ENCODE measurements at places on chromosomes 13 and 19. TPM values are rescaled to one million over a fixed set of nuclear protein-coding genes. Genes with fewer than 3 reads are reported as not detected.

- H3K36me3 ChIP-seq = no peaks in the 10 kb centered on the region
- DNase-seq = no peak
- no peak overlapping the region for H3K4me3 ChIP-seq
- no peak overlapping the region for H3K27ac ChIP-seq
- H3K4me1 ChIP-seq = peaks cover 21% of the 10 kb centered on the region
- peaks cover 18% of the 10 kb centered on the region for H3K27me3 ChIP-seq
Observed at GRCh38 chr13:30581582-30581981, 36.1 kb upstream of the USPL1 start.

The ZNF266 gene
- 48.3 TPM for total RNA-seq

DNA sequence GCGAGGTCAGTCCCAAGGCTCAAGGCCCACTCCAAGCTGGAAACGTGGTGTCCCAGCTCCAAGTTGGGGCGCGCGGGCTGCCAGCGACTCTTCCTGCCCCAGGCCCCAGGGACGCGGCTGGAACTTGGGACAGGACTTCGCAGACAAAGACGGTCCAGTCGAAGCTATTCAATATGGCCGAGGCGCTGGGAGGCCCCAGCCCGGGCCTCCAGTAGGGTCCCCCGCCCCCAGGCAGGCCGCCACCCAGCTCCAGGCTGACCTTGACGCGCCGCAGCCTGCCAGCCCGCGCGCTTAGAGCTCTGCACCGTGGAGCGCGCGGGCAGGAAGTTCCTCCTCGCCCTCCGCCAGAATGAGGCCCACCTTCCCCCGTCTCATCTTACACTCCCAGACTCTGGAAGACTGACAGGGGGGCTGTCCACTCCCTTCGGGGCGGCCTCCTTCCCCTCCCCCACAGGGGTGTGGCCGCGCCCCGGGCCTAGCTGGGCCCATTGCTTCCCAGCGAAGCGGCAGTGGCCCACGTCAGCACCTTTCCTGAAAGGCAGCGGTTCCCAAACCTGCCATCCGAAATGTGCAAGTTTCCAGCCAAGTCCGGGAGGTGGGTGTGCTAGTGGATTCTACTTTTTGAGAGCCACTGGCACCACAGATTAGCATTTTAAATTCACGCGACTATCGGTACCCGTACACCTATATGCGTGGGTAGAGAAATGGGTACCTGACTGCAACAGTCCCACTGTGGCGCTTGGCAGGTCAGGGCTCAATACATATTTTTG lies at the start of gene CCDC8:
Gene CCDC8 (minus strand): TSS at position 303 of the 770 bp plus-strand sequence. CDS start 754 bp downstream, outside the sequence.
- no peaks in the 10 kb centered on the region for H3K4me1 ChIP-seq
- H3K27ac ChIP-seq = no peak within 1 kb of the TSS
- H3K4me3 ChIP-seq = no peak within 1 kb of the TSS

GRCh38 chr13:79645569-79645968 lies 164.6 kb downstream of the NDFIP2 start:
- H3K36me3 ChIP-seq = no peaks in the 10 kb centered on the region
- no peak overlapping the region for H3K4me3 ChIP-seq
- no peaks in the 10 kb centered on the region for H3K27me3 ChIP-seq
- no peak for DNase-seq
- no peaks in the 10 kb centered on the region for H3K4me1 ChIP-seq

The TGFB1 gene
- total RNA-seq = 179 TPM

The CABP5 gene
- not detected for total RNA-seq

The CXCL17 gene
- not detected for total RNA-seq

DNA sequence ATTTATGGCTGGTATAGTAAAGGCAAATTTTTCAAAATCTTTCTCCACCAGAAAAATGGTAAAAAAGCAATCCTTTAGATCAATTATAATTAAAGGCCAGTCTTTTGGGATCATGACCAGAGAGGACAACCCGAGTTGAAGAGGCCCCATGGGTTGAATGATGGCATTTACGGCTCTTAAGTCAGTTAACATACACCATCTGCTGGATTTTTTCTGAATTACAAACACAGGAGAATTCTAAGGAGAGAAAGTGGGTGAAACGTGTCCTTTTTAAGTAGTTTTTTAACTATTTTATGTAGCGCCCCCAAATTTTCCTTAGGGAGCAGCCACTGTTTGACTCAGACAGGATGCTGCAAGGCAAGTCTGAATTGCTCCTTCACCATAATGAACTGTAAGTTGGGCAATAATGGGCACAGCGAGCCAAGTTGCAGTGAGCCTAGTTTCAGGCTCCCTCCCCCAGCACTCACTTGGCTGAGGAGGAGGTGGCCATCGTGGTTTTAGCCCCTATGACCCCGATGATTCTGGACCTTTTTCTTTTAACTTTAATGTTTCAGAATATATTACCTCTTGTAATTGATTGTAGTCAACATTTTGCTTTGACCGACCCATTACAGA lies 13.6 kb upstream of the ZNF611 start:
- DNase-seq = no peak
- H3K36me3 ChIP-seq = no peaks in the 10 kb centered on the region
- H3K4me3 ChIP-seq = no peak overlapping the region
- no peaks in the 10 kb centered on the region for H3K27me3 ChIP-seq
- H3K4me1 ChIP-seq = no peaks in the 10 kb centered on the region

- H3K4me1 ChIP-seq = no peaks in the 10 kb centered on the region
- no peaks in the 10 kb centered on the region for H3K36me3 ChIP-seq
- no peak for DNase-seq
- H3K27ac ChIP-seq = no peak overlapping the region
Observed at GRCh38 chr13:79966493-79966895, 374.4 kb downstream of the SPRY2 start.

The ZBTB32 gene
- total RNA-seq = 185 TPM
